Endodermal cell (in vitro differentiated cells): ENCODE measurements at places on chromosomes 2 and 18. TPM values are rescaled to one million over a fixed set of nuclear protein-coding genes. Genes with fewer than 3 reads are reported as not detected.

DNA sequence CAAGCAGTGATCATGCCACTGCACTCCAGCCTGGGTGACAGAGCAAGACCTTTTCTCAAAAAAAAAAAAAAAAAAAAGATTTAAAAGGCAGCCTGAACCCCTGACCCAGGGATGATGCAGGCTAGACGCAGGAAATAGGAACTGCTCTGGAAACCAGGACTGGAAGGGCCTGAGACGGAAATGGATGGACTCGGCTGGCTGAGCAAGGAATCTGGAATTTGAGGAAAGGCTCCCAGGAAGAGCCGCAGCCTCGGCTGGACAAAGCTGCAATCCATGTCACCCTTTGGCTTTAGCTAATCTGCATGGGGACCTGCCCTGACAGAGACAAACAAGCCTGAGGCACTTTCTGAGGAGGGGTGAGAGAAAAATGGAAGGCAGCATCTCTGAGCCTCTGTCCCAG, 55.0 kb upstream of the DAPL1 start:
- DNase-seq = no peak

- DNase-seq = no peak
Measured at GRCh38 chr2:122692400-122693083, 937.1 kb downstream of the TSN start.

The DAW1 gene
- total RNA-seq = not detected in 2 replicates

The ESCO1 gene
- total RNA-seq = 39.4 to 45.9 TPM (median 42.1 TPM) in 3 replicates
